ENCODE measurements at places on chromosomes 3 and 15. TPM values are rescaled to one million over a fixed set of nuclear protein-coding genes. Genes with fewer than 3 reads are reported as not detected.

DNA sequence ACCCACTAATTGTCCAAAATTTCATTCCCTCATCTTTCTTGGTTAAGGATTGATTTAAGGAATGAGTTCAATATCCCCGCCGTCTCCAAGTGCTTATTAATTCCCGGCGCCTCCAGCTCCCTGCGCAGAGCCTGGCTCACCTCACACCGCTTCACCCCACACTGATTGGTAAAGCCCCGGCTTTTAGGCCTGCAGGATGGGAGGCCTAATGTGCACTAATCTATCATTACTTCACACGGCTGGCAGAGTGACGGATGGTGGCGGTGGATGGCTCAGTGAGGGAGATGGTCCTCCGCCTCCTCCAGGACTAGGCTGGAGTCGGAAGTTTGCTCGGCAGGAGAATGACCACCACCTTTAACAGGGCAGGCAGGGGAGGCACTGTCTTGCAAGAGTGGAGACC is 81.7 kb downstream of the MEGF11 start:
- DNase-seq, result no peak

GRCh38 chr3:113243071-113243470 is 31.7 kb downstream of the BOC start:
- no peak for DNase-seq

- no peak for DNase-seq
These were observed 67.9 kb downstream of the GADL1 start for GRCh38 chr3:30826531-30826942.

DNA sequence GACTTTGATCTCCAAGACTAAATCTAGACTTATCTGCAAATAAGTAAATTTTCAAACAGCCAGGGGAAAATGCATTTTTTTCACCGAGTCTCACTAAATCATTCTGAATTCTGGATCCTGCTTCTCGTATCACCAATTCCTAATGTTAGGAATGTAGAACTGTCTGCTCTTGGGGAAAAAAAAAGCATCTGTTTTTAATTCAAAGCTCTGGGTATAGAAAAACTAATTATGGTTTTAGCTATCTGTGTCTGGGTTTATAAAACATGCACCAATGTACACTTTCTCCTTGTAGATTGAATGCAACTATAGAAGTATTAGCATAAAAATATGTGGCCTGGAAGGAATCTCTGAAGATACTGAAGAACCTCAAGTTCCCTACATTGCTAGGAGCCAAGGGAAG is 4.8 kb upstream of the CDAN1 start:
- DNase-seq, result no peak

DNA sequence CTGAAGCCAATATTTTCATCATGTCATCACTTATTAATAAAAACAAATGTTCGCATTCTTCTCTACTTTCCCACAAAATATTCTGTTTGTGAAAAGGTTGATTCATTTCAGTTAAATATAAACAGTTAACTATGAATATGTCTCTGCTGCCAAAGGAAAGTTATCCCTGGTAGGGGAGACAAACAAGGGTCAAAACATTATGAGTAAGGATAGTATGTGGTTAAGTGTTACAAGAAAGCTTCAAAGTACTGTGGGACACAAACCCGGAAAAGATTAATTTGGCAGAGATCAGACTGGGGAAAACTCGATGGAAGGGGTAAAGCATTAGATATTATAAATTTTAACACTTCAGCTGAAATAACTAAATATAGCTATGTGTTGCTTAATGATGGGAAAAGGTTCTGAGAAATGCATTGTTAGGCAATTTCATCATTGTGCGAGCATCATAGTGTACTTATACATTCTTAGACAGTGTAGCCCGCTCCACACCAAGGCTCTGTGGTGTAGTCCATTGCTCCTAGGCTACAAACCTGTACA is 436.5 kb upstream of the TBL1XR1 start:
- DNase-seq, result no peak

DNA sequence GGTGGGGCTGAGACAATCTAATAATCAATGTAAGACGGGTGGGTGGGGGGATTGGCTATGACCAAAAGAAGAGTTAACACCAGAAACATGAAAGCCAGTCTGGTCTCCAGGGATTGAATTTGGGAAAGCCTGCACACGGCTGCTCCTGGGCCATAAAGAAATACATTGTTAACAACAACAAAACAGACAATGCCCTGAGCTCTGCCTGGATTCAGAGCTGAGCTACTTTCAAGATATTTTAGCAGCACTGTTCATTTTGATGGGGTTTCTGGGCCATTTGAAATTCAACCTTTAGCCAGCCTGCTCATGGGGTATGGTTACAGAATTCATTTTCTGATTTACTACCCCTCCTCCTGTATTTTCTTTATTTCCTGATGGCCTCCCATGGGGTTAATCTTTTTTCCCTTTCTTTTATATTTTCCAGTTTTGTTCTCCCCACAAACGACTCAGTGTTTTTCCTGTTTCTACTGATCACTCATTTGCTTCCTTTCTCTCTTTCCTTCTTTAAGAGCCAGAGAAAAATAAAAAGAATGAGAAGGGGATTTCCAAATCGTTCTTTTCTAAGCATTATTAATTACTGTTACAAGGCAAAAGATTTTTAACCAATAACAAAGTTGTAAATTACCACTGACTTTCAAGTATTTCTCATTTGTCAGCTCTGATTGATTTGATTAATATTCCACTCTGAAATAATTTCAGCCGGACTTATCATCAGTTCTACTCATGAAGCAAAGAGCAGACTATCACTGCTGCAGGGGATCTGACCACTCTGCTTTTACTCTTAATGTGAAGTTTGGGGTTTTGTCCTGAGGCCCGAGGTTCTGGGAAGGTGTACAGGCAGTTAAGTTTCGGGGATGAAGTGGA is 19.6 kb downstream of the NR2F2 start:
- no peak for DNase-seq

RBM5 gene
- 231 TPM for total RNA-seq

PTPRG gene
- total RNA-seq, result 67.7 TPM

GABRB3 gene
- total RNA-seq, result 4.5 TPM

IL17RD gene
- total RNA-seq, result 14.8 TPM

All from sciatic nerve (tissue), 2 donors.